Neural progenitor cell (in vitro differentiated cells): ENCODE measurements at places on chromosomes 16 and 17. TPM values are rescaled to one million over a fixed set of nuclear protein-coding genes. Genes with fewer than 3 reads are reported as not detected.

- H3K4me3 ChIP-seq, result no peak overlapping the region
- peak; percentile 84 for DNase-seq
- no peak overlapping the region for H3K27ac ChIP-seq
- H3K27me3 ChIP-seq, result peaks cover 43% of the 10 kb centered on the region
- peaks cover 15% of the 10 kb centered on the region for H3K4me1 ChIP-seq
- H3K36me3 ChIP-seq, result no peaks in the 10 kb centered on the region
Measured at GRCh38 chr17:79849953-79850352, 10.7 kb upstream of the CBX4 start.

The CDR2 gene
- 20.4 and 28.0 TPM in 2 replicates for total RNA-seq

The E2F4 gene
- total RNA-seq, result 35.3 and 101 TPM in 2 replicates

GRCh38 chr17:50316016-50316587 lies 29.8 kb upstream of the XYLT2 start:
- H3K4me3 ChIP-seq, result no peak overlapping the region
- H3K36me3 ChIP-seq, result no peaks in the 10 kb centered on the region
- no peaks in the 10 kb centered on the region for H3K4me1 ChIP-seq
- H3K27me3 ChIP-seq, result no peaks in the 10 kb centered on the region

GRCh38 chr17:37054894-37055293 lies 106.1 kb downstream of the AATF start:
- H3K27ac ChIP-seq, result no peak overlapping the region
- no peak overlapping the region for H3K4me3 ChIP-seq
- no peak for DNase-seq
- H3K36me3 ChIP-seq, result no peaks in the 10 kb centered on the region
- H3K27me3 ChIP-seq, result no peaks in the 10 kb centered on the region

DNA sequence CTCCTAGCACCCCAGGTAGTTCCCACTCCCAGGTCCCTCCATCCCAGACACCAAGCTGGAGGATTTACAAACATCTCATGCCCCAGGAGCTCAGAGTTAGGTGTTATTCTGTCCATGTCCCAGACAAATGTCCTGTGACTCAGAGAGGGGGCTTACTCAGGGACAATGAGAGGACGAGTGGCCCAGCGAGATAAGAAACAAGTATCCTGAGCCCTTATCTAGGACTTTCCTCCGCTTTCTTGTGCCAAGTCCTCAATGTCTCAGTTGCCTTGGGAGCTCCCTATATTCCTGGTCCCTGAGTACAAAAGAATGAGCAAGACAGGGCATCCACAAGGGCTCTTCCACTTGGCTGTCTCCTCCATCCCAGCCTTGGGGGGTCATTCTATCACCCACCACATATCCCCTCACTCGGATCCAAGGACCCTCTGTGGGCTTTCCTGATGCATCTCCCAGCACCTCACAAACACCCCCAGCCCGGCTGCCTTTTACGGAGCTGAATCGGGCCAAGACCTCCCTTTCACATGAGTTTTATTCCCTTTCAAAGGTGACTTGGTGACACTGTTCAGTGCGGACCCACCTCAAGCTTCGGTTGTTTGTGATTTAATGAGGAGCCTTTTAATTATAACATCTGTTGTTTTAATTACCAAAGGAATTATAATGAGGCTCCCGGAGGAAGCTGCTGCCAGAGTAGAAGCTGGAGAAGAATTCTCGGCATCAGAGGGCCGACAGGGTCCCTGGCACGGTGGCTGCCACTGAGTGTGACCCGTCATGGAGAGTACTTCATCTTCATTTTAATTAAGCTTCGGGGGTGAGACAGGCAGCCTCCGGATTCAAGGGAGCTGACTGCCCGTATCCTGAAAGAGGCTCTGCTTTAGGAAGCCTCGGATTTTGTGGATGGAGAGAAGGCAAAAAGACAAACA lies 121.5 kb downstream of the WSCD1 start:
- peaks cover 12% of the 10 kb centered on the region for H3K4me1 ChIP-seq
- no peaks in the 10 kb centered on the region for H3K36me3 ChIP-seq
- H3K27me3 ChIP-seq, result no peaks in the 10 kb centered on the region
- no peak for DNase-seq
- no peak overlapping the region for H3K27ac ChIP-seq

GRCh38 chr16:16869746-16870145 lies 490.8 kb downstream of the NPIPA7 start:
- no peak for DNase-seq
- H3K27ac ChIP-seq, result no peak overlapping the region
- H3K4me3 ChIP-seq, result no peak overlapping the region
- H3K27me3 ChIP-seq, result no peaks in the 10 kb centered on the region
- H3K36me3 ChIP-seq, result no peaks in the 10 kb centered on the region
- peaks cover 17% of the 10 kb centered on the region for H3K4me1 ChIP-seq

- no peak for DNase-seq
- no peak overlapping the region for H3K4me3 ChIP-seq
- H3K36me3 ChIP-seq, result no peaks in the 10 kb centered on the region
Measured at GRCh38 chr17:76121932-76122430, 18.4 kb upstream of the EXOC7 start.

DNA sequence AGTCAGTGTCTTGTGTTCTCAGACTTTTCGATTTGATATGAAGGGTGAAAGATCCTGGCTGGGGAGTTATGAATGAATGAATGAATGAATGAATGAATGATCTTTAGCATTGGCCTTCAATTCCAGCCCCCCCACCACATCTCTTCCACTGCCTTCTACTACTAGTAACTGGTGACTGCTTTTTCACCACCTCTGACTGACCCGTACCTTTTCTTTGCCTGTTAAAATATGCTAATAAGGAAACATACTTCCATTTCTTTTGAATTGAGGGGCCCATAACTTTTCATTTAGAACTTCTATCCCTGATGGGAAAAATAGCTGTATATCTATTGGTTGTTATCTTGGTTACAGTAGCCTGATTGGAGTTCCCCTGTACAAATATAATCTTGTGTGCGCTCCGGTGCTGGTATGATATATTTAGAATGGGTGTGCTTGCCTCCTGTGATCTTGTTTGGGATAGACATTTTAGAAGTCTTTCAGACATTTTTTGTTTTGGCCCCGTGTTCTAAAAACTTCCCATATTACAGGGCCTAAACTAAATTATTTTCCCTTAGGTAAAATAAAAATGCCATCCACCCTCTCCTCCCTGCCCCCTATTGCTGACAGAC lies 3.4 kb downstream of the LYRM1 start:
- H3K4me1 ChIP-seq, result peaks cover 25% of the 10 kb centered on the region
- H3K36me3 ChIP-seq, result no peaks in the 10 kb centered on the region
- DNase-seq, result no peak
- H3K4me3 ChIP-seq, result no peak overlapping the region
- no peak overlapping the region for H3K27ac ChIP-seq

The KRT31 gene
- total RNA-seq, result not detected in 2 replicates

The SOX9 gene
- 10.6 and 12.7 TPM in 2 replicates for total RNA-seq

The CA5A gene
- not detected in 2 replicates for total RNA-seq

The POLG2 gene
- 29.5 and 33.9 TPM in 2 replicates for total RNA-seq

DNA sequence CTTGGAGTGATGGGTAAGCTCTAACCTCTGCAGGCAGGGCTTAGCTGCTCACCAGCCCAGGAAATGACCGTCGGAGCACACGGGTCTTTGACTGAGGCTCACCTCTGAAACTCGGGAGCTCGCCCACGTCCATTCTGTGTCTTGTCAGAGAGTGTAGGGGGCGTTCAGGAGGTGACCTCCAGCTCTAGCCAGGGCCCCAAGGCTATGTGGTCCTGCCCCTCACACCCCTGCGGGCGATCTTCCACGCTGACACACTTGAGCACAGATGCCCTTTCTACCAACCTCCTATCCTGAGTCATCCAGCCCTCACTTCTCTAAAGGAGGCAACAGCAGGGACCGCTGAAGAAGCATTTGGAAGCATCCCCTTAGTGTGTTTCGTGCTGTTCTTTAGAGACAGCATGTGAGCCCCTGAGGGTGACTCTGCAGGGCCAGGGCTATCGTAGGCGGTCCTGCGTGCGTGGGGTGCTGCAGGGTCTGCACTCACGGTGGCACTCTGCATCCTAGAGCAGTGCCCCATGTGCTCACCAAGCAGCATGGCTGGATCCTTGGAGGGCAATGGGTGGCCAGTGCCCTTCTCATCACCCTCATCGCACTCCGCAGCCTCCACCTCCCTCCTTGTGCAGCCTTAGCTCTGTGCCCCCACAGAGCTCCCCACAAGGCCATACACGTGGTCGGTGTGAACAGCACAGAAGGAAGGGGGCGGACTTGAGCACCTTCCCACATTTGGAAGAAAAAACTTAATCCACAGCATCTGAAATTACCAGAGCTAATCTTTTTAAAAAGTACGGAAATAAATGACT lies 33.8 kb downstream of the SLC47A1 start:
- H3K27me3 ChIP-seq, result no peaks in the 10 kb centered on the region
- no peaks in the 10 kb centered on the region for H3K4me1 ChIP-seq
- no peaks in the 10 kb centered on the region for H3K36me3 ChIP-seq
- DNase-seq, result no peak
- no peak overlapping the region for H3K27ac ChIP-seq

The PSME3 gene
- total RNA-seq, result 106 and 108 TPM in 2 replicates

- H3K27ac ChIP-seq, result no peak overlapping the region
- peaks cover 22% of the 10 kb centered on the region for H3K4me1 ChIP-seq
- peaks cover 50% of the 10 kb centered on the region for H3K27me3 ChIP-seq
- H3K36me3 ChIP-seq, result no peaks in the 10 kb centered on the region
Measured at GRCh38 chr16:85752511-85753420, 1.9 kb upstream of the C16orf74 start.

The CACNG3 gene
- total RNA-seq, result not detected in 2 replicates

DNA sequence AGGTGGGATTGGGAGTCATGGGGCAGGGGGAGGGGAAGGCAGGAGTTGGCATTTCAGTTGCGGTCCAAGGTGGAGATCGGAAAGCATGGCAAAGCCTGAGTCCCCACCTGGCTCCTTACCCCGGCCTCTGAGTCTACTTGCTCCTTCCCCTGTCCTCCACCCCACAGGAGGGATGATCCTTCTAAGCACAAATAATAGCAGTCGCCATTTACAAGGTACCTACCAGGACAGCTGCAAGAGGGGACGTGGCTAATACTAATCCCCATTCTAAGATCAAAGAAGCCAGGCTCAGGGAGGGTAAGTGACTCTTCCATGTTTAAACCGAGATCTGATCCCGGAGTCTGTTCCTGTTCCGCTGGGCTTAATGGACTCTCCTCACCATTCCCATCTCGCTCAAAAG lies 396.3 kb downstream of the SLC39A11 start:
- no peak overlapping the region for H3K27ac ChIP-seq
- H3K4me1 ChIP-seq, result no peaks in the 10 kb centered on the region
- no peaks in the 10 kb centered on the region for H3K36me3 ChIP-seq
- no peak for DNase-seq

The GPRC5C gene
- total RNA-seq, result 13.5 and 42.0 TPM in 2 replicates

DNA sequence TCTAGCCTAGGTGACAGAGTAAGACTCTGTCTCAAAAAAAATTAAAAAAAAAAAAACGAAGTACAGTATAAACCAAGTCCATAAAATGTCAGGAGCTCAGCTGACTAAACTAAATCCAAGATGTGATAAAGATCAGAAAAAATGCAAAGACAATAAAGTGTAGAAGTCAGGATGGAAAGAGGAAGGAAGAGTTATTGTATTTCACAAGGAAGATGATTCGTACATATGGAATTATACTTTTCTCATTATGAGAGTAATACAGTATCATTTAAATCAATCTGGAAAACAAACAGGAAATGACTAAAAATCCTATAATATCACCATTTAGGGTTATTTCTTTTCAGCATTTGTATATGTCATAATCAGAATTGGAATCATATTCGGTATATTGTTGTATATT lies 11.4 kb upstream of the APOH start:
- no peaks in the 10 kb centered on the region for H3K4me1 ChIP-seq
- no peak overlapping the region for H3K27ac ChIP-seq
- H3K36me3 ChIP-seq, result no peaks in the 10 kb centered on the region
- no peak for DNase-seq
- H3K27me3 ChIP-seq, result no peaks in the 10 kb centered on the region

The PDILT gene
- not detected in 2 replicates for total RNA-seq

GRCh38 chr16:17520561-17520960 lies 49.8 kb upstream of the XYLT1 start:
- no peaks in the 10 kb centered on the region for H3K4me1 ChIP-seq
- no peaks in the 10 kb centered on the region for H3K27me3 ChIP-seq
- no peak overlapping the region for H3K4me3 ChIP-seq
- DNase-seq, result no peak

The DNAH9 gene
- 0.62 and 1.3 TPM in 2 replicates for total RNA-seq

DNA sequence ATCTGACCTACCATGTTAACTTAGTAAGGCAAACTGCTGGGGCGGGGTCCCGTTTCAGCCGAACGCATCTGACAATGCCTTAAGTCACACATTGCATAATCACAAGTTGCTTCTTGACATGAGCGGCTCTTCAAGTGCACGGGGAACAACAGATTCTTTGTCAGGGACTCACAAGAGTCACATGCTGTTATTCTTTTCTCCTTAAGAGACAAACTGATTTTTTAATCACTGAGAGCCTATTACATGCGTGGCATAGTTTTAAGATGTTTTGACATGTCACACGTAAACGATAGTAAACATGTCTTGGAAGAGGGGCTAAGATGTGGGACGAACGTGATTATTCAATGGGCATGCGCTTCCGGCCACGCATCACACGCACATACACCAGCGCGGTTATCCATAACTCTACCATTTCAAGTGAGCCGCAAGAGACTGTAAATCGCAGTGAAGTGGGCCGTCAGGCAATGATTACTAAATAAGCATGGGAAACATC lies 63.4 kb downstream of the ADCY9 start:
- no peak overlapping the region for H3K27ac ChIP-seq
- H3K36me3 ChIP-seq, result no peaks in the 10 kb centered on the region
- H3K4me3 ChIP-seq, result no peak overlapping the region
- no peaks in the 10 kb centered on the region for H3K27me3 ChIP-seq
- no peak for DNase-seq
- peaks cover 6% of the 10 kb centered on the region for H3K4me1 ChIP-seq

DNA sequence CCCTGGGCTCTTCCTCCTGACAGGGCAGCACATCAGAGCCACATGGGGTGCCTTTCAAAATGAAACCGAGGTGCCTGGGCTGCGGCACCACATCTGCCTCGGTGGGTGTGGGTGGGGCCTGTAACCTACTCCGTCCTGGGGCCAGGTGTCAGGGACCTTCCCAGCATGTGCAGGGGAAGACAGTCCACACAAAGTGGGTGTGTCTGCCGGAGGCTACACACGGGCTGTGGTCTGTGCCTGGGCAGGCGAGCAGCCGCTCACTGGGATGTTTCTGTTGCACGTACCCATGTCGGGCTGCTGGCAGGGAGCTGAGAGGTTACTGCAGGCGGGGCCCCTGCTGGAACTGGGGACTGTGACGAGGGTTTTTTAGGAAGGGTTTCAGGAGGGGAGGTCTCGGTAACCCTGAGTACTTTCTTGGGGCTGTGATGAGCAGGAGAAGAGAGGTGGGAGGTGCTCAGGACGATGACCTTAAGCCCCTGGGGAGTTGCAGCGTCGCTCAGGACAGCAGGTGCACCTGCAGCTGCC lies 351.2 kb downstream of the SEC14L1 start:
- no peak overlapping the region for H3K27ac ChIP-seq
- H3K27me3 ChIP-seq, result no peaks in the 10 kb centered on the region
- no peaks in the 10 kb centered on the region for H3K36me3 ChIP-seq
- no peak overlapping the region for H3K4me3 ChIP-seq
- peaks cover 4% of the 10 kb centered on the region for H3K4me1 ChIP-seq

The FOXN1 gene
- total RNA-seq, result not detected in 2 replicates
